ENCODE measurements at places on chromosomes 11 and 22.

GRCh38 chr11:75898871-75899270 is 83.9 kb downstream of the UVRAG start:
- DNase-seq: no peak

DNA sequence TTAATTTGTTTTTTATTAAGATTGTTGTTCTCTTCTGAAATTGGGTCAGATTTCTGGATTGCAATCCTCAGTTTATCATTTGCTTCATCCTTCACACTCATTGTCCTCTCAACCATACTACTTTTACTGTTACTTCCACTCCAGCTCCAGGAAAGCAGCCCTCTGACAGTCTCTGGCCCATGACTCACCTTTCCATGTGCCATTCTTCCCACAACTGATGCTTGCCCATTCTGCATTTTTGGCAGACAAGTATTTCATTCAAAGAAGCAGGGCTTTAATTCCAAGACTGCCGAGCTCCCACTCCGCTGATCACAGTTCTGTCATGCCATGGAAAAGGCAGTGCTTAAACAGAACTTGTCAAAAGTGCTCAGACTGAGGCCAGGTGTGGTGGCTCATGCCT is 139.2 kb downstream of the WNT11 start:
- DNase-seq: no peak

GRCh38 chr11:58632510-58632909 is 10.0 kb downstream of the CNTF start:
- no peak for DNase-seq

DNA sequence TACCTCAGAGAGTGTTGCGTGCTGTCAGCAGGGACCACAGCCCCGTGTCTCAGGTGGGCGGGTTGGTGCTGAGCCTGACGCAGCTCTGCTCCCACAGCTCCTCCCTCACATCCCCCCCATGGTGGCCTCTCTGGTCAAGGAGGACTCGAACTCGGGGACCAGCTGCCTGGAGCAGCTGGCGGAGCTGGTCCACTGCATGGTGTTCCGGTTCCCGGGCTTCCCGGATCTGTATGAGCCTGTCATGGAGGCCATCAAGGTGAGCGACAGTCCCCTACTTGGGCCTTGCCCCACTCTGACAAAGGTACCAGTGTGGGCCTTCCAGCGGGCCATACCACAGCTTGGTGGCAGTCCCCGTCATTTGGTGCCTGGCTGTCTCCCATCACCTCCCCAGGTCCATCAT is 11.8 kb downstream of the USP35 start:
- no peak for DNase-seq

DNA sequence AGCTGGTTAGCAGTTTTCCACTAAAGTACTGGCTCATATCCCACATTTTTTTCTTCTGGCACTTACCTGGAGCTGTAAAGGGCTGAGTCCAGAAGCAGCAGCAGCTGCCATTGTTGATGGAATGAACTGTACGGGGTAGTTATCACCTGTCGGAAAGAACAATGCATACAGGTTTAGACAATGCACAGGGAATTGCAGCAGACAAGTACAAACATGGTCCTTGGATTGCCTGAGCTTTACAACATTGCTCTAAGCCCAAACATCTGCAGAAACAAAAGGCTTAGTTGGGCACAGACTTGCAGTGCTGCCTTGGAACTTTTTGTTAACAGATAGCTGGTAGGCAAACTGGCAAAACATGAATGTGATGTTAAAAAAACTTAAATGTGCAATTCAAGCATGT is 258.8 kb downstream of the SOX6 start:
- no peak for DNase-seq

DNA sequence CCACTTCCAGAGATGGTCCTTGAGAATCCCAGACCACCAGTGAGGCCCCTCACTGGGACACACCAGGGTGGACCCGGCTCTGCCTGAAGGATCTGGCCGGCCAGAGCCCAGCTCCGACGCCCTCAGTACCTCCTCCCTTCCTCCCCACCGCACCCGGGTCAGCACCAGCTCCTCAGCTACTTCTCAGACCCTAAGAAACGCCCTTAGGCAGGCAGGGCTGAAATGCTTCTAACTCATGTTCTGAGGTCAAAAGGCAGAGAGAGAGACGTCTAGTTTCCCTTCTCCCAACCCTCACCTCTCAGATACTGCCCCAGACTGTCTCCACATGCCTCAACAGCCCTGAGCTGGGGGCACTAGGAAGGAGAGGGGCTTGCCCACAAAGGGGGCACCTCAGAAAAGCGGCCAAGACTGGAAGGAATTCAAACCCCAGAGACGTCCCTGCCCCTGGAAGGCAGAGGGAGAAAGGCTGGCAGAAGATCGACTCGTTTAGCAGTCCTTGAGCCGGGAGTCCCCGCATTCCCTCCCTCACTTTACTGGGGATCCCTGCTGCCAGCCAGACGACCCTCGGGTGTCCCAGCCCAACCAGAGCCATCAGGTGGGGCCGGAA is 539 bp downstream of the USH1C start:
- no peak for DNase-seq

DNA sequence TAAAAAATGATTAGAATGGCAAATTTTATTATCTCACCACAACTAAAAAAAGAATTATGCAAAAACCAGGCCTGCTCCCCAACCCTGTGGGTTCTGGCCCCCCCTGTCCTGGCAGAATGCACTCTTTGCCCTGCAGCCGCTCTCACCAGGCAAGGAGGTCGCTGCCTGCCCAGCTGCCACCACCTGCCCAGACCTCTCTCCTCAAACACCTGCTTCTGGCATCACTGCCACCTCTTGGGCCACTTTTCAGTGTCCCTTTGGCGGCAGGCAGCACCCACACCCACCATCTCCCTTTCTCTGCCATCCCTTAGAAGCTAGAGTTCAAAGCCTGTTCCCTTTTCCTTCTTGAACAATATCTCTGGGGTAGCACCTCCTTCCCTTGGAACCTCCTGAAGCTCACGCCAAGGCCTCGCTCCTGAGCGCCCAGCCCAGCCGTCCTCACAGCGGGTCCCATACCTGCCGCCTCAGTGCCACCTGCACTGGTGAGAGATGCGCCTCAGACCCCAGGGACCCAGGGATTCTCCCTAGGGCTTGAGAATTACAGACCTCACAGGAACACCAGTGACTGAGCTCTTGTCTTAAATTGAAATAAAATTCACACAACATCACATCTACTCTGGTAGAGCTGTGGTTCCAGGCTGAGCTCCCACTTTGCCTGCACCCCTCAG is 44.6 kb downstream of the SGSM3 start:
- no peak for DNase-seq

GRCh38 chr11:99683933-99684332 is 663.2 kb downstream of the CNTN5 start:
- no peak for DNase-seq

DNA sequence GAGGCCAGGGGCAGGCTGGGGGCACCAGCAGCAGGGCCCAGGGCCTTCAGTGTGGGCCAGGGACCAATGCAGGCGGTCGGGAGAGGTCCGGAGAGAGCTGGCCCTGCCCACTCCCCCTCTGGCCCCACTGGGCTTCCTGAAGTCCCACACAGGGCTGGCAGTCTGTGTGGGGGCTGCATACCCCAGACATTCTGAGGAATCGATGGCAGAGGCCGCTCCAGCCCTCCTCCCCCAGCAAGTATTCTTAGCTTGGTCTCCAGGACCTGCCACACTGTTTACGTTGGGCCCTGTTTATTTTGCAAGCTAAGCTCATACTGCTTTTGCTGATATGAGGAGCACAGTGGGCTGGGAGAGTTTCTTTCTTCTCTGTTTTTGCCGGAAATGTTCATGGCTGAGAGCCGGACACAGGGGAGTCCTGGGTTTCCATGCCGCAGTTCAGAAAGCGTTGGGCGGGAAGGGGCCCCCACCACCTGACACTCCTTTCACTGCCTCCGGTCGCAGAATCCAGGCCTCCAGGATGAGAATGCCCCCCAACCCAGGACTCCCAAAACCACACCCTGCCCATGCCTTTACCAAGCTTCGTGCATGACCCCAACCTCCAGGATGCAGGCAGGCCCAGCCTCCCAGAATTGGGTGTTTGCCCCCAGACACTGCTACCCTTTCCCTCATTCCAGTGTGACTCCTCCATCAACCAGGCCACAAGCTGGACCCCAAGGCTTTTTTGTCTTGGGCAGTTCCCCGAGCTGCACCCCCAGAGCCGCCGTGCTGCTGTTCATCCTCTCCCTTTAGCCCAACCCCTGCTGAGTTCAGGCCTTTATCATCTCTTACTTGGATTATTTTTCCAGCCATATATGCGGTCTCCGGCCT is 81.8 kb upstream of the KCNQ1OT1 start:
- no peak for DNase-seq

DNA sequence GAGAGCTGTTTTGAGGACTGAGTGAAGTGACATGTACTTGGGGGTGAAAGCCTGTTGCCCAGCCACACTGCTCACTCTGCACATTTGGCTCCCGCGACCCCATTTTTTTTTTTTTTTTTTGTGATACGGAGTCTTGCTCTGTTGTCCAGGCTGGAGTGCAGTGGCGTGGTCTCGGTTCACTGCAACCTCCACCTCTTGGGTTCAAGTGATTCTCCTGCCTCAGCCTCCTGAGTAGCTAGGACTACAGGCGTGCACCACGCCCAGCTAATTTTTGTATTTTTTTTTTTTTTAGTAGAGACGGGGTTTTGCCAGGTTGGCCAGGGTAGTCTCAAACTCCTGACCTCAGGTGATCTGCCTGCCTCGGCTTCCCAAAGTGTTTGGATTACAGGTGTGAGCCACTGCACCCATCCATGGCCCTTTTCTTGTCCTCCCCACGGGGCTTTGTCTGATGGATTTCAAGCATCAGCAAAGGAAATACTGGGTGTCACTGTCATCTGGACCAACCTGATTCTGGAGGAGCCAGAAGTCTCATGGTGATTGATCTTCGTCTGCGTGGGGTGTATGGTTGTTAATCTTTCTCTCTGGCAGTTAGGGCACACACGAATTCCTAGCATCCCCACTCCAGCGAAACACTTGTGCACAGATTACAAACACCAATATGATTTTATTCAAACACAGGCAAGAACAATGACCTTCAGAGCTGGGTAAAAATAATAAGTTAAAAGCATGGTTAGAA is 3.4 kb upstream of the UCP3 start:
- DNase-seq: no peak

DNA sequence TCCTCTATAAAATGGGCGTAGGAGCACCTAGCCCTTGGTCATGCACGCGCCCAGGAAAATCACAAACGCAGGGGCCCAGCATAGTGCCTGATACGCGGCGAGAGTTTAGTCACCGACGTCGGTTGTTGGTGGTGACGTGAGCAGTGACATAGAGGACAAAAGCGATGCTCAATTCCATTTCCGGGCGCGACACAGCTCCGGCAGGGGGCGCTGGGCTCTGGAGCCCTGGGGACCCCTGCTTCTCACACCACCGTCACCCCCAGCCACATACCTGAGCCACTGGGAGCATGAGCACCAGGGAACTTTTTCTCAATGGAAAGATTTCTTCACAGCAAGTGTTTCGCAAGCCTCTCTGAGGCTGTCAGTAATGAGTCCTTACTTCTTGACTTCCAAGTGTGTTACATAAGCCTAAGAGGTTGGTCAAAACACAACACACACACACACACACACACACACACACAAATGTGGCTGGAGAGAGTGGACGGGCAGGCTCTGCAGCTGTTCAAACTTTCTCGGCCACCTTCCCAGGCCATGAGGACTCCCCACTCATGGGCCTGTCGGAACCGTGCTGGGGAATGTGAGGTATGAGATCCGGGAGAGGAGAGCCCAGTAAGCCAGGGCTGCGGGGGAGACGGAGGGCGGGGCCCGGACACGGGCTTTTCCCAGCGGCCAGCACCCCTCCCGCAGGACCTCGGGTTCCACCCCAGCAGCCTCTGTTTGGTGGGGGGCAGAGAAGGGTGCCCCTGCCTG is 36.9 kb upstream of the LINC01488 start:
- DNase-seq: peak; percentile 74

GRCh38 chr11:86043765-86044503 is 24.9 kb downstream of the PICALM start:
- no peak for DNase-seq

DNA sequence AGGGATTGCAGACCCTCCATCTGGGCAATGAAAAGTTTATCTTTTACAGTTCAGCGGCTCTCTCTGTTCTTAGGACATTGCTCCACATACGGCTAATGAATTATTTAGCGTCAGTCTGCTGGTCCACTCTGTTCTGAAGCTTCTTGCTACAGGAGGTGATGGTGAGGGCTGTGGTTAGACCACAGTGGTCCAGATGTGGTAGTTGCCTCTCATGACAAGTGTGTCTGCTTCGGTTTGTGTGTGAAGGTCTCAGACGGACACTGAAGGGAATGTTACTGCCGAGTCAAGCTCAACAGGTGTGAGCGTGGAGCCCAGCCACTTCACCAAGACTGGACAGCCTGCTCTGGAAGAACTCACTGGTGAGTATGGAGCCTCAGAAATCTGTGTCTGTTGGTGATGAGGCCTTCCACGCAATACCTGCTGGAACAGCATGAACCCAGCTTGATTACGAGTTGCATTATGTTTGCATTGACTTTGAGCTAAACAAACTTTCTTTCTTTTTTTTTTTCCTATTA is 220.8 kb downstream of the DBX1 start:
- DNase-seq: no peak

- DNase-seq: no peak
Measured at GRCh38 chr22:21030621-21031544, 1.5 kb downstream of the SLC7A4 start.

DNA sequence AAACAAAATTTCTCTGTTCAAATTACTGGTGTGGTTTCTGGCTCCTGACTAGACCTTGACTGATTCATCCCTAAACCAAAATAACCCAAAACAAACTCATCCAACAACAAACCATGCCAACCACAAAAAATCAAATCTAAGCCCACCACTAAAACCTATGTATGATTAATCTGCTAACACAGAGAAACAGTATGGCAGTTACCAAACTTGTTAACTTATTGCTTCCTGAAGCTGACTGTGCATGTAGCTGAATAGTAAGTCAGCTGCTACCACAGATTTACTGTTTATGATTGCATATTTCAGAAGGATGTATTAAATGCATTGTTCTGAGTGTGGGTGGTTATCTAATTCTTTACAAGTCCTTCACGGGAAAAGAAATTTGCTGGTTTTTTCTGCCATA is 231.1 kb downstream of the SWAP70 start:
- no peak for DNase-seq

GRCh38 chr11:111938687-111939160 is 1.6 kb downstream of the DIXDC1 start:
- no peak for DNase-seq

DNA sequence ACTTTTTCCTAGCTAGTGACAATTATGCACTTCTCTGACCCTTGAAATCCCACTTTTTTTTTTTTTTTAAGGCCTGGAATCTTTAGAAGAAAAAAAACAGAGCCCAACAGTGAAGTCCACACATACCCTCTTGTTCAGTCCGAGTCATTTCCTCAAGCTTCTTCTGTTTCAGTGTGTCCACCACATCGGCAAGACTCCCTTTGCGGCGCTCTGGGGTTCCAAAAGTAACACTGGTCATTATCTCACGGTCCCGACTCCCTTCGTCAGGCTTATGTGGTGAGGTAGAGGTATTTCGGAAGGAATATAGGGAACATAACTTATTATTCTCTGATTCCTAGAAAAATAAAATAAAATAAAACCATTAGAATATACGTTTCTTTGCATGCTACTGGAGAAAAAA is 38.0 kb downstream of the SOX6 start:
- DNase-seq: no peak

- no peak for DNase-seq
Measured at GRCh38 chr11:69215784-69216415, 60.2 kb downstream of the SMIM38 start.

All from T47D (cell line).